ENCODE measurements at places on chromosomes 4 and X.
A peak's percentile ranks its signal among the peaks of the same experiment; 100 is the strongest.

GRCh38 chr4:92050875-92051274 lies 252.9 kb upstream of the GRID2 start:
- no peak for DNase-seq

DNA sequence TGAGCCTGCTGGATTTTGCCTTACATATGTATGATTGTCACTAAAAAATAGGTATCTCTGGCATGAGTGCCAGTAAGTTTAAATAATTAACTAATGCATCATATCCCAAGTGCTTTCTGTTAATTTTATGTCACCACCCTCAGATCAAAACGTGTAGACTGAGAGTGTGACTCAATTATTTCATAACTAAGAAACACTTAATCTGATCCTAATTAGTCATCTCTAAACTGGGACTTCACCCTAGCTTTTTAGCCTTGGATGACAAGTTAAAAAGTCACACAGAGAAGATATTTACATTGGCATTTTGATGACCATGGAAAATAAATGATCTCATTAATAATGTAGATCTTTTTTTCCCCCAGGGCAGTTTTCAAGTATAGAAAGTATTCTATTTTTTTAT lies 23.1 kb upstream of the SLC6A14 start:
- no peak for DNase-seq

GRCh38 chrX:73728602-73729001 lies 165.6 kb downstream of the CHIC1 start:
- no peak for DNase-seq

DNA sequence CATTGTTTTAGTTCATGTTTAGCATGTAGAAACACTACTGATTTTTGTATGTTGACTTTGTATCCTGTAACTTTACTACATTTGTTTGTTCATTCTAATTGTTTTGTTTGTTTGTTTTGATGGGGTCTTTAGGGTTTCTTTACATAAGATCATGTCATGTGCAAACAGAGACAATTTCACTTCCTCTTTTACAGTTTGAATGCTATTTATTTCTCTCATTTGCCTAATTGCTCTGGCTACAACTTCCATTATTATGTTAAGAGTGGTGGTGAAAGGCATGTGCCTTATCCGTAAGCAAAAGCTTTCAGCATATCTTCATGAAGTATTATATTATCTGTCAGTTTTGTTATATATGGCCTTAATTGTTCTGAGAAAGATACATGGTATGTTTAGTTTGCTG lies 571.1 kb downstream of the PCDH7 start:
- DNase-seq = no peak

DNA sequence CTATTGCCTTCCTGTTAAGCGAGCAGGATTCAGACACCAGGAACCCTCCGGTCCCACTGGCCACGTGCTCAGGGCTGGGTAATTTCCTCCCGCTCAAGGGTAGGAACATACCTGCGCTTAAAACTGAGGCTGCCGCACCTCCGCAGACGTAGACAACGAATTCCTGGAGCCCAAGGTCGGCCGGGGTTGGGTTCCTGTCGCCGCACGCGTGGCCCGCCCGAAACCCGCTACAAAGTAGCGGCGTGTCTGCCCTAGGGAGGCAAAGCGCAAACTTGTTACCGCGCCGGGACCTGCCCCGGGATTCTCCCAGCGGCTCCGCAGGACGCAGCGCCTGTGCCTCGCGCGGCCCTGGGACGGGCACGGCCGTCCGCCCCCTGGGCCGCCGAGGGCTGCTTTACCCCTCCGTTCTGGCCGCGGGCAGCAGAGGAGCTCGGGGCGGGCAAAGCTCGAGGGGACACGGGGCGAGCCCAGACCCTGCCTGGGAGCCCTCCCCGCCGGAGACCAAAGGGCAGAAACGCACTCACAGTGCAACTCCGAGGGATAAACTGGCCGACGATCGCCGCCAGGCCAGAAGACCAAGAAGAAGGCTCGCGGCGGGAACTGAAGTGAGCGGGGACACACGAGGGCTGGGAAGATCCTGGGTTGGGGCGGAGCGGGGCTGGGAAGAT lies at the start of gene ERVMER34-1:
TSS of gene ERVMER34-1 (minus strand) at position 607 of the 668 bp plus-strand sequence. CDS start 5,905 bp downstream, outside the sequence.
- peak; percentile 15 for DNase-seq

DNA sequence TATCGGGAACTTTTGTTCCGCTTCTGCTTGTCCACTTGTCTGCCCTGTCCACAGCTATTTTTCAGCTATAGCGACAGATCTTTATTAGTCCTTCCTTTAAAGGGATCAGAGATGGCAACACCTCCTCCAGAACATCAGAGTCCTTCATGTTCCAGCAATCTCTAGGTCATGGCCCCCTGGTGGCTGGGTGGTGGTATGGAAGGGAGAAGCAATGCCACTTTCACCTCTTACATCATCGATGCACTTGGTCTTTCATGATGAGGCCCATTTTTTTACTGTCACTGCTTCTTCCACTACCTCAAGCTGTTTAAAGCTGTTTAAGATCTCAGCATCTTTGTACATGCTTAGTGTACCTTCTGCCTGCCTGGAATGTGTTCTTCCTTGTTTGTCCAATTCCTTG lies 106.7 kb downstream of the ARHGAP6 start:
- peak; percentile 51 for DNase-seq

- DNase-seq = no peak
Measured at GRCh38 chrX:119374736-119375135, 24.4 kb upstream of the SLC25A43 start.

DNA sequence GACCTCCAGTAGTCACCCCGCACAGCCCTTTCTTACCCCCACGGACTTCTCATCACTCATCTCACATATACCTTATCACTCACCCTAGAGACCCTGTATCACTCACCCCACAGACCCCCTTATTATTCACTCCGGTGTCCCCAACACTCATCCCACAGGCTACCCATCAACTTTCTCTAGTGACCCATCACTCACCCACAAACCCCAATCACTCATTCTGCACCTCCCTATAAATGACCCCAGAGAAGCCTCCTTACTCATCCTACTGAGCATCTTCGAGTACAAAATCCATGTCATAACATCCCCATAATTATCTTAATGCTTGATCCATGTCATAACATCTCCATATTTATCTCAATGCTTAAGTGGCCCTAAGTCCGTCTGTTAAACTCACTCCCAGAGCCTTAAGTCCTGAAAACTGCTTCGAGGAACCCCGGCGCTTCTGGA lies 934 bp downstream of the ZNF41 start:
- no peak for DNase-seq

- no peak for DNase-seq
Measured at GRCh38 chr4:142408003-142408441, 438.1 kb downstream of the INPP4B start.

DNA sequence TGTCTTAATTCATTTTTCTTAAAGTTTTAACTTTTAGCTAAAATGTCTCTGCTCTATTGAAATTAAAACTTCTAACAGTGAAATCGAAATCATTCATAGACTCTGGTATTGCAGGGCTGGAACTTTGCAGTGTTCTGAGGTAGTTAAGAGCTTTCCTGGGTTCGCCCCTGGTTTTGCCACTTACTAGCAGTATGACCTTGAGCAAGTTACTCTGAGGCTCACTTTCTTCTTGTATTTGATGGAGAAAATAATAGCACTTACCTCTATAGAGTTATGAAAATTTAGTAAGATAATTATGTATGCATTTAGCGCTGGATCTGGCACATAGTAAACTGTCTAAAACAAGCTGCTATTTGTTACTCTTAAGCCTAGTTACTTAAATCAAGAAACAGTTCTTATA lies 1.7 kb downstream of the SLAIN2 start:
- DNase-seq = no peak

- DNase-seq = no peak
Measured at GRCh38 chr4:8435656-8436121, 4.8 kb downstream of the ACOX3 start.

- DNase-seq = no peak
Measured at GRCh38 chr4:24040811-24041210, 151.0 kb upstream of the PPARGC1A start.

DNA sequence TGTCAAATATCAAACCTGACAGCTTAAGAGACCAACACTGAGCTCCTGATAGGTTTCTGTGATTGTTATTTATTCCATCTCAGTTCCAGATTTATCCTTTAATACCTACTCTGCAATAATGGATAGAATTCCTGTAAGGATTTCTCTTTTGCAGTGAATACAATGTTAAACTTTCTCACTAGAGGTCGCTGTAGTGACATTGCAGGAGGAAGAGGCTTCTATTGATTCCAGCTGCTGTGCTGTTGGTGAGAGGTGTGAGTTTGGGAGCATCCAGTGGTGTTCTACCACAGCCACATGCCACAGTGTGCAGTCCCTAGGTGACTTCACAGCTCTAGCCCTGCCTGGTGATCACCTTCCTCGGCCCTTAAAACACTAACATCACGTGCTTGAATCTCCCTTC lies 34.6 kb upstream of the DCAF8L2 start:
- DNase-seq = no peak

DNA sequence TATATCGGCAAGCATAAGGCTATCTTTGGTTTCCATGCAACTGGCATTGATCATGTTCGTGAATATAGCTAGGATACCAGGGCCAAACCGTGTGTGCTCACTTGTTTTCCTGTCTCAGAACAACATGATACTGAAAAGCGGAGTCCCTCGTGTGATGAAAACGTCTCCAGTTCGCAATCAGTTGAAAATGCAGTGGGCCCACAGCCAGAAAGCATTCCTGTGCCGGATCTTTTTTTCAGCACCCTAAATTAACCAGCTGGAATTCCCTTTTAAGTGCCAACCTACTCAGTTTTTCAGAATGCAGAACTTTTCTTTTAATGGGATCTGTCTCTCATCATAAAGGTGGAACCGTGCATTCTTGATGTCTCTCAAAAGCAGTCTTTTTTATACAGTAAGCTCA lies 130.8 kb upstream of the FRG1 start:
- no peak for DNase-seq

DNA sequence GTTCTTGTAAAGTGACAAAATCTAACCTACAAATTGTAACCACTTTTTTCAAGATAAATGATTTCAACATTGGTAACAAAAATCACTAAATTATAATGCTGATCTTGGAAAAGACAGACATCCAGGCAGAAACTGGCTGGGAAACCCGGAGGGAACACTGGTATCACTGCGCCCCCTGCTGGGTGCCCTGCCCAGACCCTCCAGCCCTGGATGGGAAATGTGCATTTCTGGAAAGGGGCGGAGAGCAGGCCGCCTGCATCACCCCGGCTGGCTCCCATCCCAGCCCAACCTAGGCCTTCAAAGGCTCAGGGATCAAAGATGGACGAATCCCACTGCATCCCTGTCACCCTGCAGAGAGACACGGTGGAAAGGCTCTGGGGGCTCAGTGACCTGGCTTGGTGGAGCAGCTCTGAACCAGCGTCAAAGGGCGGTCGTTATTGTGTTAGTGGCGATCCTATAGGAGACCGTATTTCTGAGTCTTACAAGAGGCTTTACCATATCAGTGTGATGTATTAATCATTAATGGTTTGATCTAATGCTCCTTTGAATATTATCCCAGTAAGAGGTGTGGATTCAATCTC lies 37.3 kb downstream of the ACOX3 start:
- peak; percentile 50 for DNase-seq

DNA sequence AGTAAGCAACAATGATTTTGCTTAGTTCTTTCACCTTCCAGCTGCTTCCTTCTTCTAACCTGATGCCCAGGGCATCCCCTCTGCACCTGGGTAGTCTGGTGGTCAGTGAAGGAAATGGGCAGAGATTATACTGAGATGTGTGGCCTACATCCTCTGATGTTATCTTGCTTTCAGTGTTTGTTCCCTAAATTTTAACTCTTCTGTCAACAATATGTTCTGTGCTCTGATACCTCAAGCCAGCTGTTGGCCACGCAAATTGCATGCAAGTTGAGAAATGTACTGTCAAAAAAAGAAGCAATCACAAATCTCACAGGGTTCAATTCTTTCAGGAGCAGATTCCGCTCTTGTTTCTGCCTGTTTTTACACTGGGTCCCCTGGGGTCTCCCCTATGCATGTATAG lies 73.8 kb downstream of the FBXW7 start:
- DNase-seq = no peak

DNA sequence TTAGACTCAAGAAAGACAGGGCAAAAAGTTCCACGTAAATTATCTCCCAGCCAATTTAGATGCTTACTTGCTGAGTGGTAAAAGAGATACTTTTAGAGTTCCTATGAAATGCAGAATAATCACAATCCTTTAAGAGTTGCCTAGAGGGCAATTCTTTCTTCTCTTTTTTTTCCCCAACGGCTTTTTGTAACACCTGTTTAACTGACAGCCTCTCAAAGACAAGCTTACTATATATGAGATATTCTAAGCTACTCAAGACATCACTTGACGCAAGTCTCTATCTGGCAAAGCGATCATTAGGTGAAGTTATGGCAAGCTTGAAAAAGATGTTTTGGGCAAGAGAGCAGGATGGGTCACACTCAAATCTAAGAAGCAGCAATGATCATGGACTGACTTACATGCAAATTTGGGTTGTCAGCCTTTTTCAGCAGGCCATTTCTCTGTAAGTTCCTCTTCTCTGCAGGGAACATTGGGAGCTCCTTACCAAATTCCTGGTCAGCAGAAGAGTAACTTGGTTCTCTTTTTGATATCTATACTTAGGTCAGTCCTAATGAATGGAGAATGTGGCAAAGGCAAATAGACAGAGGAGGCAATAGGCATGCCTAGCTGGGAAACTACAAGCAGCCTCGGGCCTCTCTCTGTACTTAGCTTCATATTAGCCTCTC lies 162.9 kb upstream of the FGF13 start:
- no peak for DNase-seq

- DNase-seq = no peak
Measured at GRCh38 chr4:188665491-188666457, 526.5 kb downstream of the TRIML1 start.

- no peak for DNase-seq
Measured at GRCh38 chr4:154869301-154869700, 88.2 kb downstream of the RBM46 start.

GRCh38 chrX:33434256-33435092 lies 223.1 kb upstream of the DMD start:
- DNase-seq = peak; percentile 11

DNA sequence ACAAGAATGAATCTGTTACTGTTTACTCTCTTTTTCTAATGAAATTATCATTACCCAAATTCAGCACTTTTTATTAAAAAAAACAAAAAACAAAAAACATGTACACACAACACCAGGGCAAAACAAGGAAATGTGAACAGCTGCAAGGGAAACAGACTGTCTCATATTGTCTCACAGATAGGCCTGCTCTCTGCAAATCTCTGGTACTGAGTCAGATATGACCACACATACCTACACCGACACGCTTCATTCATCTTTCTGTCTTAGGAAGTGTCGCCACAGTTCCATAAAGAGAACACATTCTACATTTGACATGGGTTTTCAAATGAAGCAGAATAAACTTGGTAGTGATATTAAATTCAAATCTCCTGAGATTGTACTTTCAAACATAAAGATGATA lies 92.2 kb upstream of the GPR34 start:
- no peak for DNase-seq

- no peak for DNase-seq
Measured at GRCh38 chr4:139234253-139234652, 45.8 kb downstream of the MGARP start.

DNA sequence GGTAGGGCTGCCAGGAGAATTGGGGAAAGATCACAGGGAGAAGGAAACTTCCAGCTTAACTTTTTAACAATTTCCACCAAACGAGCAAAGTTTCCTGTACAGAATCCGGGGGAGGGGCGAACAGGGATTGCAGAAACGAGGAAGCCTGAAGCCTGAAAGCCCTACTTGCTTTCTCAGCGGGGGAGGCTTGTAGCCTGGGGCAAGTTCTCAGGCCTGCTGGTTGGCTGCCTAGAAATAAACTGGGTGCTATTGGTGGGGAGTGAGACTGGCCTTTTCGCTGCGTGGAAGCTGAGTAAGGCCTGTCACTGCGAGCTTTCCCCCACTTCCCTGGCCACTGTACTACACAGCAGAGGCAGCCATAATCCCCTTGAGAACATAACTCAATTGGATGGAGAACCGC lies 110.8 kb upstream of the ATP8A1 start:
- DNase-seq = no peak
